ENCODE measurements at places on chromosomes 7 and 10.

DNA sequence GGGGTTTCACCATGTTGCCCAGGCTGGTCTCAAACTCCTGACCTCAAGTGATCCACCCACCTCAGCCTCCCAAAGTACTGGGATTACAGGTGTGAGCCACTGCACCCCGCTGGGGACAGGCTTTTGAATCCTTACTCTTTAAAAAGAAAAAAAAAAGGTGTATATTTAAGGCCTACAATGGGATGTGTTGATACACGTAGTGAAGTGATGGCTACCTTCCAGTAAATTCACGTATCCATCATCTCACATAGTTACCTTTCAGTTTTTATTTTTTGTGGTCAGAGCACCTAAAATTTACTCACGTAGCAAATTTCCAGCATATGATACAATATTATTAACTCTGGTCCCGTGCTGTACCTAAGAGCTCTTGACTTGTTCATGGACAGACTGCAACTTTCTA is 119.5 kb upstream of the INSYN2A start:
- DNase-seq, result no peak

- no peak for DNase-seq
These were observed 32.8 kb downstream of the GOLGA7B start for GRCh38 chr10:97882142-97883091.

GRCh38 chr7:3312583-3312982 is 11.5 kb downstream of the SDK1 start:
- no peak for DNase-seq

GRCh38 chr7:81903115-81903514 is 133.3 kb upstream of the HGF start:
- DNase-seq, result no peak

DNA sequence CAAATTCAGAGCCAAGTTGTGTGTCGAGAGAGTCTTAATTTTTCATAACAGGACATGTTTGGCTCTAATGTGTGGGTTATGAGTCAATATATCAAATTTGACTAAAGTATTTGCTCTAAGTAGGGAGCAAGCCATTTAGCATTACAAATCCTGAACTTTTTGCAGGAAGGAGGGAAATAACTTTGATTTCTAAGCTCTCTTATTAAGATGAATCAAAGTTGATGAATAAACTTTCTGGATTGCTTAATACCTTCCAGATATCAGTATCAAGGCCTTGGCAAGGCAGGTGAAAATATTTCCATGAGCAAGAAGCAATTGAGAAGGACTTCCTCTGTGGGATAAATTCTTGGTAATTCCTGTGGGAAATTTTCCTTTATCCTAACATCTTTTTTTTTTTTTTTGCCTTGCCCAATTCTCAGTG is 258.8 kb downstream of the AHR start:
- DNase-seq, result no peak

GRCh38 chr7:102991540-102992214 is 78.9 kb downstream of the LRRC17 start:
- DNase-seq, result no peak

DNA sequence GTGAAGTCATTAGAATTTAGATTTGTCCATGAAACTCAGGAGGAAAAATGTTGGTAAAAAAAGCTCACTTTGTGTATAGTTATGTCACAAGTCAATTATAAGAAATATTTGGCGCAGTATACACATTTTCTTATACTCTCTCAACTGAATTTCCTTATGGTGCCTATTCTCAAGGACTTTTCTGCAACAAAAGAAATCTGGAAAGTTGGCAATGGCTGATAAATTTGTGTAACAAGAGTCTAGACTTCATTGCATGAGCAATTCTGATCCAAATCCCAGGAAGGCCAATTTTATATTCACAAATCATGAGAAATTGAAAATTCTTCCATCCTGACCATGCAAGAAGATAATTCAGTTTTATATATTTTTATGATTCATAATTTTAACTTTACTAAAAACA is 35.7 kb downstream of the PPP1R3A start:
- DNase-seq, result no peak

- DNase-seq, result no peak
These were observed 23.0 kb downstream of the DIP2C start for GRCh38 chr10:666237-667012.

DNA sequence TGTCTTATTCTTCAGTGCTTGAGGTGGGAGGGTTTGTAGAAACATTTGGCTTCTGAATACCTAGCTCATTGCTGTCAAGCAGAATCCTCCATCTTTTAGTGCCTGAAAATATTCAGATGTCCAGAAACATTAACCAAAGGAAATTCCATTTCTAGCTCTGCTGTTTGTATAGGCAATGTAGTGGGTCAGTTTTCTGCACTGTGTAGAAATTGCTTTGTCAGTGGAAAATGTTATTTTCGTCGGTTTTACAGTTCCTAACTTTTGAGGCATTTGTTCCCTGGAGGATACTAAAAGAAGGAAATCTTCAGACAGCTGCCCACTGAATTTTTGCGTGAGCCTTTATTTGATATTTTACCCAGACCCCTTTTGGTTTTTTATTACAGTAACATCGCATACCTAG is 143.4 kb downstream of the TPST1 start:
- DNase-seq, result no peak

- no peak for DNase-seq
These were observed 53.0 kb downstream of the CACUL1 start for GRCh38 chr10:118701529-118702323.

- DNase-seq, result no peak
These were observed 298.3 kb upstream of the ZMIZ1 start for GRCh38 chr10:78770167-78771090.

DNA sequence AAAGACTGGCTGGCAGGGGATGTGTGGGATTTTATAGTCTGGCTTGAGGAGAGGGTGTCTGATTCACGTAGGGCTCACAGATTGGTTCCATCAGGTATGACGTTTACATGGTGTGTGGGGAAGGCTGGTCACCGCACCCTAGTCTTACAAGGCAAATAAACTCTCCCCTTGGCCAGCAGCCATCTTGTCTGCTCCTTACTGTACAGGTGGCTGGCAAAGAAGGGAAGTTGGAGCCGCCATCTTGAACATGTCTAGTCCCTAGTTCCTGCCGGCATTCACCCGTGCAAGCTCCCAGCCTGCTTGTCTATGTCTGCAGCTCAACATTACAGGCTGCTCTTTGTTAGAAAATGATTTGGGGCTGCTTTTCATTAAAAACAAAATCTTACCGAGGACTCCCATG is 97.6 kb downstream of the RAMP3 start:
- no peak for DNase-seq

DNA sequence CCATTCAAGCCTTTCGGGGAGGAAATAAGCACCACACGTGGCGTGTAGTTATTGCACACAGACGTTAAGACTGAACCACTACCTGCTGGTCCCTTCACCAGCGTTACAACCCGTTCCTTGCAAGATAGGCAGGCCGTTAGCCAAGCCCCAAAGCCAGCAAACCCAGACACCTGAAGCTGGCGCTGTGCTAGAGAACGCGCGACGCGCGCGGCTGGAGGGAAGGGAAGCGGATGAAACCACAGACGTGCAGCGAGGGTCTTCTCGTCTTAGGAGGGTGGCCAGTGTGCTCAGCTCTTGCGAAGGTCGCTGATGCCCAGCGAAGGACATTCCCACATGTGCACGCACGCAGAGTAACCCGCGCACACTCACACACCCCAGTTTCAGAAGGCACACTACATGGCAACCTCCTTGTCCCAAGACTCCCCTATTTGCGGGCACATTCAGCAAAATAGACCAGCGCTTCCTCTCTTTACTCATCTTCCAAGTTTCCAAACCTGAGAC is 980 bp downstream of the TMEM26 start:
- no peak for DNase-seq

- no peak for DNase-seq
These were observed 71.9 kb upstream of the TNS3 start for GRCh38 chr7:47653550-47654411.

DNA sequence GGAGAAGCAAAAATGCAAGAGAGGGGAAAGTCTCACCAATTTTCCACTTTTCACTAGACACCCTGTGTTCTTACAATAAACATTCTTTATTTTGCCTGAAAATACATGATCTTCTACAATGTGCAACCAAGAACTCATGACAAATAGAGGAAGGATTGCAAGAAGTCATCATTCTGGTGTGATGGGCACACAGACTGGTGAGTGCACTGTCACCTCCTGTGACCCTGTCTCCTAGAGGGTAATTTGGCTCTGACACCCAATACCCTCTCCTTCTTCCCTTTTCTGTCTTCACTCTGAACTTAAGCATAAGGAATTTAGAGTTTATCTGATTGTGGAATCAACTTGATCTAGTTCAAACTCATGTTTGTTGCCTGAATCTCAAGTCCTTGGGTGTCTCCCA is 153.7 kb downstream of the SH2D4B start:
- DNase-seq, result no peak

DNA sequence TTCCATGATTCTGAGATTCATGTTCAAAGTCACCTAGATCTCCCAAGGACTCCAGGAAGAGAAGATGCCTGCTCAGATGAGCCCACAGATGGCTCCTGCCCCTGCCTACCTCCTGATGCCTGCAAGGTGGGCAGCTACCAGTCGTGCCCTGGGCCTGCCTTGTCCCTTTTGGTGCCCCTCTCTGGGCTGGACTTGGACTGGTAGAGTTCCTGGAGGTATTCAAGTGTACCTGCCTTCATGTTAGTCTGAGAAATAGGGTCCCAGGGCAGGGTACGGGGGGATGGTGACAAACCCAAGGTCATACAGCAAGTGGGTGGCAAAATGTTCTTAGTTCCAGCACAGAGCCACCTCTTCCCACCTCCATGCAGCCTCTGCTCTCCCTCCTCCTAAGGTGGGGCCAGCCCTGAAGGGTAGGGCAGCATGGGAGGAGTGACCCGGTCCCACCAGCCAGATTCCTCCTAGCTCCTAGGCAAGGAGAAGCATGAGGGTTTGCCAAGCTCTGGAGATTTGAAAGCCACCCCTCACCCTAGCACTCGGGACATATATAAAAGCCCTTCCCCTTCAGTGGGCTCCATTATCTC is 80.8 kb upstream of the UNC5B start:
- DNase-seq, result no peak

GRCh38 chr10:17059197-17059688 is 70.4 kb downstream of the CUBN start:
- no peak for DNase-seq

DNA sequence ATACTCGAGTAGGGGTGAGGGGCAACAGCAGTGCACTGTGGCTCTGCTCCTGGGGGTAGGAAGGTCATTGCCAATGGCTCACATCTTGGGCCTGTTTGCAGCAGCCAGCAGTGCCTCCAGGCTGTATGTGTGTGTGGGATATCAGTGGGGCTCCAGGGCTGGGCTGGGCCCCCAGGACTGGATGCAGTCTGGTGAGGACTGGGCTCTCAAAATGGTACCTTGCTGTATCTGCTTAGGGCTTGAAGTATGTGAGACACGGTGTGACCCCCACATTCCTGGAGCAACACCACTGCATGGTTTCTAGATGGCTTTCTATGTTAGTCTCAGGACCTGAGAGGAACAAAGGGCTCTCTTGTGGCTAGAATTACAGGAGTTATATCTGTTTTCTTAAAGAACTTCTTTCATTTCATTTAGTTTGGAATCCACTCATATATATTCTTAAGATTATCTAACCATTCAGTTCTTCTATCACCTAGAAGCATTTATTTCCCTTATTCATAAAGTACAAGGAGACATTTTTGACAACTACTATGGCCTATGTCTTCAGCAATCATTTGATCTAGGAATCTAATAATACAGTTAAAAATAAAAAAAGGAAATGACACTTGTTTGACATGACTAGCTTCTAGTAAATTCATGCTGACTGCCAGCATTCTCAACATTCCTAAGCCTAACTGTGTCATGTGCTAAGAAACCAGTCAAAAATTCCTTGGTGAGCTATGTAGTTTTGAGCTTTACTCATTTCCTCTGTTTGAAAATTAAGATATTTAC is 443.2 kb upstream of the SEMA3A start:
- DNase-seq, result no peak

DNA sequence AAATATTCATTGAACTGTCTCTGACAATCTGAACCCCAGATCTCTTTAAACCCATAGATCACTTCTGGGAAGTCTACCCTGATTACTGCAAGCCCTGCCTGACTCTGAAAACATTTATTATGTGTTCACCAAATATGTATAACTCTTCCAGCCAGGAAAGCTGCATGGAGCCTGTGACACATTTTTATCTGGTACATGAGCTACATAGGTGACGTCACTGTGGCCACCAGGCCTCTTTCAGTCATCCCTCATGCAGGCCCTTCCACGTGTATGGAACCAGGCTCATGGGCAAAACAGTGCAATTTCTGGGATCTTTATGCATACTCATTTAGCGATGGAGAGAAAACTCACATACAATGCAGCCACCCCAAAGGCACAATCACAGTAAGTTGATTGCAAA is 133.9 kb upstream of the NUPR2 start:
- no peak for DNase-seq

DNA sequence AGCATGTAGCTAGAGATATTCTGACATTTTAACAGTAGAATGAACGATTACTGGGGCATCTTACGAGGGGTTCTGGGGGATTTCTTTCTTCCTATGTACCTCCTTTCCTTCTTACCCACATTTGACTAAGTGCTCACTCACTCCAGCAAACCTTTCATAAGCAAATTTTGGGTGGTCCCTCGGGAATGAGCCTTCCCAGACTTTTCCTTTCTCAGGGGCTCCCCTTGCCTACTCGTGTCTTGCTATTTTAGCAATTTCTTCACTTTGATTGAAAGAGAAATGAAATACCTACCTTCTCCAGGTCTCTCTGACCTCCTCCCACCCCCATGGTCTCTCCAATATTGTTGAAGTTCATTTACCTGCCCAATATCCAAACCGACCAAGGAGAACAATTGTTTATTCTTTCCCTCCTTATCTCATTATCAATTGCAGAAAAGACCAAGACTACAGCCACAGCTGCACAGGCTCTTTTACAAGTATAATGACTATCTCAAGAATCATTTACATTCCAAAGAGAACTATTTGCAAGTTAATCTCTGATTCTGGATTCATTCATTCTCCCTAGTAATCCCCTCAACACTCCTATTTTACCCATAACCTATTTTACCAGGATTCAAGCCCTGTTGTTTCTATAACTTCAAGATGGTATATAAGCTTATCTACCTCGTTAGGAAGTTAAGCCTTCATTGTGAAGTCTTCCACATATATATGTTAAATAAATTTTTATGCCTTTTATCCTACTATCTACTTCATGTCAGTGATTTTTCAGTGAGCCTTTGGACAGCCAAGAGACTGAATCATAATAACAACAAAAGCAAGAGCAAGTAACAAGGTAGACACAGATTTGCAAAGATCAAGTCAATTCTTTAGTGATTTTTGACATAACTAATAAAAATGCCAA is 480.6 kb downstream of the IPMK start:
- no peak for DNase-seq

DNA sequence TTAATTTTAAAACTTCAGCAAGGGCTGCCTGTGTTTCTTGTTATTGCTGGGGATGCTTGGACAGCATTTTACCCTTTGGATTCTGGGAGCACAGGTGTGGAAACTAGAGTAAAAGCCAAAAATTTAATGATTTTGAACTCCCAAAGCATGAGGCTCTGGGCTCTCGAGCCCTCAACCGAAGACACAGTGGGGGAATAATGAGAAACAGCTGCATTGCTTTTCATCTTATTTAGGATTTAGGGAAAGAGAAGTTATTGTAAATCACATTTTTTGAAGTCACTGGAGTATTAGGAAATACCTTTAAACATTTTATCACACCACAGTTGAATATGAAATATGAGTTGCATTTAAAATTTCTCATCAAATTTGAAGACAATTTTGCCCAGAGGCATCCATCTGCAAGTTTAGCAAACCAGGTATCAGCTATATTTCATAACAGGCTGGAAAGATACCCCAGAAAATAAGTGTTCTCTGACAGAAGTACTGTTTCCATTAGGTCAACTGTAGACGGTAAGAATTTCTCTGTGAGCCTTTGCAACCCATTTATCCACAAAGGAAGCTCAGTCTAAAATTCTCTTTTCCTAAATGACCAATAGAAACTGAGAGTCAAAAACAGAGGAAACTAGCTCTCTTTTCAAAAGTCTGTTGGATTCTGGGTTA is 290.6 kb upstream of the PHYHIPL start:
- DNase-seq, result no peak
